M059J (cell line): ENCODE measurements at places on chromosomes 2 and 18. TPM values are rescaled to one million over a fixed set of nuclear protein-coding genes. Genes with fewer than 3 reads are reported as not detected.

- DNase-seq, result peak; percentile 58
Observed at GRCh38 chr2:42025151-42025582, 22.7 kb upstream of the PKDCC start.

GRCh38 chr2:27715318-27716210 is 51.9 kb downstream of the SLC4A1AP start:
- DNase-seq, result peak; percentile 63

GRCh38 chr2:11007331-11008264 is 95.9 kb downstream of the KCNF1 start:
- no peak for DNase-seq

DNA sequence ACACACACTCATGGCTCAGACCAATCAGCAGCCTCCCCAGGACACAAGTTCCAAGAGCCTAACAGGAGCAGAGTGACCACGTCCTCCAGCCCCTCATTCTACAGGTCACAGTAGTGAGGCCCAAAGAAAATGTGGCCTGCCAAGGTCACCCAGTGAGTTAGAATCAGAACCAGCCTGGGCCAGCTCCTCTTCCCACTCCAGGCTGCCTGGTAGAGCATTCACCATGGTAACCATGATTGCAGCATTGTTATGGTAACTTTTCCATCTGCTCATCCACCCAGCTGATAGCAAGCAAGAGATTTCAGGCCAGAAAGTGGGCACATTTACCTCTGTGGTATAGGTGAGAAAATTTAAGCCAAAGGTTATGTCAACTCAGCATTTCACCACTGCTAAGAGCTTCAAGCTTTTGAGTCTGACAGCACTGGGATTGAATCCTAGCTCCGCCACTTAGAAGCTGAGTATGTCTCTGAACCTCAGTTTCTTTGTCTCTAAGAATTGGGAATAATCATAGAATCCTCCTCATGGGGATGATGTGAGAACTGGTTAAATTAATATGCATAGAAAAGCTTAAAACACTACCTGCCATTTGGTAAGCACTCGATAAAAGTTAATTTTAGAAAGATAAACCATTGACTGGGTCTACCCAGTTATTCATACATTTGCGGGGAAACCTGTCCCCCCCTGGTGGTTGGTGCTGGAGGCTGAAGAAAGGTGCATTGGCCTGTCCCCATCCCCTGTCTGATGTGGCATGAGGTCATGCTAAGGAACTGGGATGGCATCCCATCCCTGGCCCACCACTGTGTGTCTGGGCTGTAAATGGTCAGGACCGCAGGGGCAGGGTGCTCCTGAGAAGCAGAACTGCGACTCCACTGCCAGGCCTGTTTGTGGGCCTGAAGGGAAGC is 181.5 kb downstream of the KLHL29 start:
- DNase-seq, result peak; percentile 24

SGPP2 gene
- 0.05 TPM in 1 of 2 replicates, not detected in the other for total RNA-seq

SMIM21 gene
- total RNA-seq, result not detected in 2 replicates
